ENCODE measurements at places on chromosomes 1 and 21.

- no peak for DNase-seq
Observed at GRCh38 chr1:102783487-102783886, 324.8 kb downstream of the COL11A1 start.

- DNase-seq = no peak
Observed at GRCh38 chr21:29961291-29962027, 21.7 kb upstream of the GRIK1 start.

DNA sequence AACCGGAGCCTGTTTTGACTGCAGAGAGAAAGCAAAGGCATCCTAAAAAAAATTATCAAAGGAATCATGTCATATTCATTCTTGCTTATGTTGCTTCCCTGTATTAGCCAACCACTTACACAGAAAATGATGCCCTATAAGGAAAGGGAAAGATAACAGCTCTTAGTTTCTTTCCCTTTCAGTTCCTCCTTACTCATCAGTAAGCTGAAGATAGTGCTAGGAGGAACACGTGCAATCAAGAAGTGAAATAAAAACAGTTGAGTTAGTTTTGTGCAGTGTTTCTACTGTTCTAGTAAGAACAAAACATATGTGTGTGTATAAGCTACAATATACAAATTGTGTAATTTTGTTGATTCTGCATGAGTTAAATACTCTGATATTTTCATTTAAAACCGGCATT lies 45.3 kb upstream of the MTF2 start:
- DNase-seq = no peak

- peak; percentile 84 for DNase-seq
Observed at GRCh38 chr21:45578176-45578801, 36.0 kb upstream of the SLC19A1 start.

DNA sequence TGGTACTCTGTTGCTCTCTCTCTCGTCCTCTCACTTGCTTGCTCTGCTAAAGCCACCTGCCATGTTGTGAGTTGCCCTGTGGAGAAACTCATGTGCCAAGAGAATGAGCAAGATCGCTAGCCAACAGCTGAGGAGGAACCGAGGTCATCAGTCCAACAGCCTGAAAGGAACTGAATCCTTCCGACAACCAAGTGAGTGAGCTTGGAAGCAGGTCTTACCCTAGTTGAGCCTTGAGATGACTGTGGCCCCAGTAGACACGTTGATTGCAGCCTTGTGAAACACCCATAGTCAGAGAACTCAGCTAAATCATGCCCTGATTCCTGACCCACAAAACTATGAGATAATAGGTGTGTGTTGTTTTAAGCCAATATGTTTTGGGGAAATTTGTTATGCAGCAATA lies 48.1 kb upstream of the BACH1 start:
- no peak for DNase-seq

GRCh38 chr1:22916471-22916820 lies 56.2 kb downstream of the LACTBL1 start:
- peak; percentile 33 for DNase-seq

DNA sequence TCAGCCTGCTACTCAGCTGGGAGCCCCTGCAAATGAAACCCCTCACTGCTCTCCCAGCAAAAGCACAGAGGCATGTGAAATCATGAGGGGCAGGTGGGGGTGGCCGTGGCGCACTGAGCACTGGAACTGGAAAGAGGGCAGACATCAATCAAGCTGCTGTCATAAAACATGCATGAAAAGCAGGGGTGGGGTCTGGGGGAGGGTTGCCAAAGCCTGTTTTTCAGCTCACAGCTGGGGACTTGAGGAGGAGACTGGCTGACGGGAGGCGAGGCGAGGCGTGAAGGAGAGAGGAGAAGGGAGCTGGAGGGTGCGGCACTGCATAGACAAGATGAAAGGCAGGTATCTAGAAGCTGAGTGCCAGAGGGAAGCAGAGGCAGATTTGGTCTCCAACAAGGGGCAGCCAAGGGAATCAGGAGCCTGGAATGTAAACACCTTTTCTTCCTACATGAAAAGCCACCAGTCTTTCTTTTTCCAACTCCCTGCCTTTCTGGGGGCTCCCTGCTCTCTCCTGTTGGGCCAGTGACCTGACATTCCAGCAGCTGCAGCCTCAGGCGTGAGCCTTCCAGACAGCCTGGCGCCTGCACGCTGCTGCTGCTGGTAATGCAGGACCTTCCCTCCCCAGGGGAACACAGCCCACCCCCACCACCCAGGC lies 87.0 kb downstream of the NMNAT2 start:
- DNase-seq = peak; percentile 59

GRCh38 chr1:116870300-116870699 lies 39.4 kb upstream of the PTGFRN start:
- no peak for DNase-seq

DNA sequence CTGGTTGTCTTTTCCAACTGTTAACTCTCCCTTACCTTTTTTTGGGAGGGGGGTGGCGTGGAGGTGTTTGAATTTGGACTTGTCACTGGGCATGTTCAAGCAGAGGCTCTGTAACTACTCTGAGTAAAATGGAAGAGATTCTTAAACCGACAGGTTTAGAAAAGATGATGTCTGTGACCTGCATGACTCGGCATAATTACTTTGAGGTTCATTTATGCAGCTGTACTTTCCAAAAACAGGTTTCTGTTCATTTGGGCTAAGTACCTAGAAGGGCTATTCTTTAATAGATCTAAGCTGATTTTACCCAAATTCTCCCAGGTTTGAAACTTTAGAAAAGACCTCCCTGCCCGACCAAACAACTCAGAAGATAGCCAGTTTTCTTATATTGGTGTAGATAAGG lies 80.3 kb downstream of the SLC35A3 start:
- no peak for DNase-seq

- no peak for DNase-seq
Observed at GRCh38 chr21:37842163-37842919, 73.9 kb downstream of the KCNJ6 start.

DNA sequence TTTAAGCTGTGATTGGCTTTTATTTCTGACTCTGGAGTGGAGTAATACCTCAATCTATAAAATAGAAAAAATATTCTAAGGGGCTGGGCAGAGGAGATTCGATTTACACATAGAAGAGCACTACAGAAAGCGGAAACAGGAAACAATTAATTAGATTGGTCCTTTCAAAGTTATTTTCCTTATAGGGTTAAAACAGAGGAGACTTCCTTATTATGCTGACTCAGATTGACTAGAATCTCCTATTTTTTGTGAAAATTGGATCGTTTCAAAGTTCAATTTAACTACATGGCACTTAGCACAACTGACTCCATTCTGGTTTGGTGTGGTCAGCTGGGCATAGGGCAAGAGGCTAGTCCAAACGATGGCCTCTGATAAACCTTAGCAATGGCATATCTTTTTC lies 48.3 kb upstream of the NCAM2 start:
- DNase-seq = no peak

GRCh38 chr1:236107121-236107907 lies 35.0 kb upstream of the GPR137B start:
- no peak for DNase-seq

- no peak for DNase-seq
Observed at GRCh38 chr1:68197891-68198290, 34.4 kb downstream of the WLS start.

- DNase-seq = no peak
Observed at GRCh38 chr1:73907051-73907450, 290.9 kb downstream of the LRRIQ3 start.

- no peak for DNase-seq
Observed at GRCh38 chr1:17629460-17629859, 90.0 kb downstream of the ARHGEF10L start.

GRCh38 chr1:6026095-6026809 lies 19.4 kb upstream of the KCNAB2 start:
- DNase-seq = peak; percentile 85

DNA sequence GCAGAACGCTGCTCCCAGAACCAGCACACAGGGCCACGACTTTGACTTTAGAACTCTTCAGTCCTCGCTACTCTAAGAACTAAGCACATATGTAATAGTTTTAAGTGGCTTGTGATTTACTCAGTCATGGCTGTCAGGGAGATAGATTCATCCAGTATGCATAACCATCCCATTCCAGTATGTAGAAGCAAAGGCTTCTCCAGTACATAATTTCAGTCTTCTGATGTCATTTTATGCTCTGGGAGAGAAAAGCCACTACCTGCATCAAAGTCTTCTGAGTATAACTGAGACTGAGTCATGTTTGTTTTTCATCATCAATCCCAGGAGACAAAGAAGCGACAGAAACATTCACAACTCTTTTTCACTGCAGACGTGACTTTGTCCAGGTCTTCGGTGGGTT lies 885.7 kb downstream of the PLA2G4A start:
- DNase-seq = no peak

GRCh38 chr1:3676581-3677470 lies 24.5 kb downstream of the TP73 start:
- no peak for DNase-seq

DNA sequence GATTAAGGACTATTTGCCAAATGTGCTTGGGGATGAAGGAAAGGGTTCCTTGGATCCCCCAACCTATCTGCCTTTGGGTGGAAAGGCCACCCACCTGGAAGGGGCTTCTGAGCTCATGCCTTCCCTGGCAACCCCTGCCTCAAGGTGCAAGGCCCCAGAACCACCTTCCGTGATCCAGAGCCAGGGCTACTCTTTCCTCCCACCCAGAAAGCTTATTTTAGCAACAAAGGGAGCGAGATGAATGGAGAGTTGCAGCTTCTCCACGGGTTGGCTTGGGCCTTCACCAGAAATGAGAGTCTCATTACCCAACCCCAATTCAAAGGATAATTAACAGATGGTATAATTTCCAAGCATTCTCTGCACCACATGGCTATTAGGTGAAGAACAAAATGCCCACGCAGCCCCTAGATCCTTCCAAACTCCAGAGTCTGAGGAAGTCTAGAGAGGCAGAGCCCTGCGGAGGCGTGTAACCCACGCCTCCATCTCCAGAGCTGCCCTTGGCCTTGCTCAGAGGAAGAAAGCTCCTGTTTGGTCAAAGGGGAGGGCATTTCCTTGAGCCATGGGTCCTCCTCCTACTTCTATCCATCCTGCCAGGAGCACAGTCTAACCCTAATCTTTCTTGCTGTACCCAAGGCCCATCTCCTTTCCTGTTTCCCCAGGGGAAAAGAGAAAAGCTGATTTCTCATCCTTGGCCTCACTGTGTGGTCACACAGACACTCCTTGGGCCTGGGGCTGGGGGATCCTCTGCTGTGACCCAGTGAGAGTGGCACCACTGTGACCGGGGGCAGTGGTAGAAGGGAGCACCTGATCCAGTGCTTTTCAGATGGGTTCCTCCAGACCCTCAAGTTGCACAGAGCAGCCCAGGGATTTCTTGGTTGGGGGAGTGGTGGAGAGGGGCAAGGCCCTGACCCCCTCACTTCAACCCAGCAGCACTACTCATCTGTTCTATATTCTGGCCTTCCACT lies 1.7 kb upstream of the CELSR2 start:
- DNase-seq = no peak

- DNase-seq = peak; percentile 26
Observed at GRCh38 chr1:100463791-100464424, 74.0 kb upstream of the GPR88 start.

DNA sequence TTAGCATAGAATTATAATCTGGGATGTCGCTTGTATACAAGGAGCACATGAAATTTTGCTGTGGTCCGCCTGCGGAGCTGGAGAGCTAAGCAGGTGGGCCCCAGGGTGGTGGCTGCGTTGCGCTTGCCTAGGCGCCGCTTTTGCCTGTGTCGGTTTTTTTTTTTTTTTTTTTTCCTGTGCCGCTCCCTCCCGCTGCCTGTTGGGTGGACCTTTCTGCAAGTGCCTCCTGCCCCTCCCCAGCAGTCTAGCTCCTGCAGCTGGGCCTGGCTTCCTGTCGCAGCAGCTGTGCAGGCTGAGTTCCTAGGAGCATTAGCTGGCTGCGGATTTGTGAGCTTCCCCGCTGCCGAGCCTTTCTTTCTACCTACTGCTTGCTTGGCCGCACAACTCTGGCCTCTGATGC lies 20.6 kb downstream of the PYHIN1 start:
- no peak for DNase-seq

GRCh38 chr1:29712284-29712651 lies 475.9 kb downstream of the PTPRU start:
- DNase-seq = no peak

DNA sequence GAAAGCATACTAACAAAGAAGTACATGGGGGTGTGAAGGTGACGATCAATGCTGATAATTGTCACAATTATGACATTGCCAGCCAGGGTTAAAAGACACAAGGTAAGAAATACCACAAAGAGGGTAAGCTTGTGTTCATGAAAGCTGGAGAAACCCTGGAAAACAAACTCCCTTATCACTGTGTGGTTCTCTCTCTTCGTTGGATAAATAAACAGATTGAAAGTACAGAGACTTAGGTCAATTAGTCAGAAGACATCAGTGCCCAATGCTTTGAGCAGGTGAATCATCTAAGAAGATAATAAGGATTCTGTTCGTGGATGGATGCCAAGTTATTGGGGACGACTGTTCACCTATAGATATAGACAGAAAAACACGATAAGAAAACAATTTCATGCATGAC lies 22.4 kb upstream of the FCER1A start:
- DNase-seq = no peak

DNA sequence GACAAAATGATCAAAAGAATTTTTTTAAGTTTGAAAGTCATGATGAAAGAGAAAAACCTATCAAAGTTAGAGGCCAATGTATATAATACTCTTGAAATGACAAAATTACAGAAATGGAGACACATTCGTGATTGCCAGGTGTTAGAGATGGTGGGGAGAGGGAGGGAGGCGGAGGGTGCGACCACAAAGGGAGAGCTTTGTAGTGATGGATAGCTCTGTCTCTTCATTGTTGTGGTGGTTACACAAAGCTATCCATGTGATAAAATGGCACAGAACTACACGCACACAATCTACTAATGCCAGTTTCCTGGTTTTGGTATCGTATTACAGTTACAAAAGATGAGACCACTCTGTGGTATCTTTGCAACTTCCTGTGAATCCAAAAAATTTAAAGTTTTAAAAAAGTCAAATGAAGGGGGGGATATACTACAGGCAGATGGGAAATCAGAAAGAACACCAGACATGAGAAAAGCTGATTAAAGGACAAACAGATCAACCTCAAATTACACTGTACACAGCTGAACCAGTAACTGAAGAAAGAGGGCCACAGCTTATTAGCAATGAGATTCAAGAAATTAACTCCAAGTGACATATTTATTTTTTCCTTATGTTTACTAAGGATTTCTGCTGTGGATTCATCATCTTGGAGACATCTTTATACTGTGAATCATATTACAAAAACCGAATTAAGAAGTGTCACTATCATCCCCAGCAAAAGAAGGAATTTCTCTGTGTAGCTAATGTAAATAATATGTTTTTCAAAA lies 199.1 kb downstream of the SLC45A1 start:
- no peak for DNase-seq
